CD4-positive, alpha-beta T cell (primary cell): ENCODE measurements at places on chromosomes 7 and 10. TPM values are rescaled to one million over a fixed set of nuclear protein-coding genes. Genes with fewer than 3 reads are reported as not detected.

DNA sequence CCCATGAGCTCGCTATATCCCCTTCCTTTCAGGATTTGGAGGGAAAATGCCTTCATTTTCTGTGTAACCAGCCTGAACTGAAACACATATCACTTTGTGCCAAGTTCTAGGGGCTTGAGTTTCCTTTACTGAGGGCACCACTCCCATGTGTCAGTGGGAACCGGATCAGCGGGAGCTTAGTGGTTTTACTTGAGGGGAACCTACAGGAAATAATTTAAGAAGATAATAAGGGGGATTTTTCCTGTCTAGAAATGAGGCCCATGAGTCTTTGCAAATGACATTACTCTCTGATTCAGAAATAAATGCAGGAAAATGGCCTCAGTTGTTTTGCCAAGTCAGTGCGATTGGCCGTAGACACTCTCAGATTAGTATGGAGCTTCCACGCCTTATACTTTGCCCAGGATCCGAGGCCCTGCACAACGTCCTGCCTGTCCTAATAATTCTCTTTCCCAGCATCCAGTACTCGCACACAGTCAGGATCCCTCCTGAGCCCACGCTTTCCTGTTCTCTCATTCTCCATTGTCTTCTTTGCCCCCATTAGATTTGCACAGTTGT lies 86.4 kb upstream of the LYZL1 start:
- no peak for DNase-seq

- DNase-seq, result no peak
Measured at GRCh38 chr7:24297362-24297761, 13.4 kb downstream of the NPY start.

DNA sequence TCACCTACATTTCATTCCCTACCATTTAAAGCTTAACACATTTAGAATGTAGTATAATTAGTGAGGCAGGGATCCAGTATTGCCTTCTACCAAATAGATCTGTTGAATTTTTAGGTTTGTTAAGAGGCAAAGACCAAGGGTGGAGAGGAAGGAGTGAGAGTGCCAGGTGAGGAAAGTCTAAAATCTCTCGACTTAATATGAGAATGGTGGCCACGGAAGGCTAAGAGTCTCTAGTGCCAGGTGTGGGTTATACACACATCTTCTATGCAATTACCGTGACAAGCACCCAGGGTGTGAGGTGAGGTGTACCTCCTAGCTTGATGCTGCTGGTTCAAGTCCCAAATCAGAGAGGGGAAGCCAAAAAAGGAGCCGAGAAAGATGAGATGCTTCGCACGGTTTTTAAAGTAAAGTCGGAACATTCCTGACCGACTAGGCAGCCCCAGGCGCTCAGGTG lies 439 bp downstream of the IQUB start:
- DNase-seq, result no peak

DNA sequence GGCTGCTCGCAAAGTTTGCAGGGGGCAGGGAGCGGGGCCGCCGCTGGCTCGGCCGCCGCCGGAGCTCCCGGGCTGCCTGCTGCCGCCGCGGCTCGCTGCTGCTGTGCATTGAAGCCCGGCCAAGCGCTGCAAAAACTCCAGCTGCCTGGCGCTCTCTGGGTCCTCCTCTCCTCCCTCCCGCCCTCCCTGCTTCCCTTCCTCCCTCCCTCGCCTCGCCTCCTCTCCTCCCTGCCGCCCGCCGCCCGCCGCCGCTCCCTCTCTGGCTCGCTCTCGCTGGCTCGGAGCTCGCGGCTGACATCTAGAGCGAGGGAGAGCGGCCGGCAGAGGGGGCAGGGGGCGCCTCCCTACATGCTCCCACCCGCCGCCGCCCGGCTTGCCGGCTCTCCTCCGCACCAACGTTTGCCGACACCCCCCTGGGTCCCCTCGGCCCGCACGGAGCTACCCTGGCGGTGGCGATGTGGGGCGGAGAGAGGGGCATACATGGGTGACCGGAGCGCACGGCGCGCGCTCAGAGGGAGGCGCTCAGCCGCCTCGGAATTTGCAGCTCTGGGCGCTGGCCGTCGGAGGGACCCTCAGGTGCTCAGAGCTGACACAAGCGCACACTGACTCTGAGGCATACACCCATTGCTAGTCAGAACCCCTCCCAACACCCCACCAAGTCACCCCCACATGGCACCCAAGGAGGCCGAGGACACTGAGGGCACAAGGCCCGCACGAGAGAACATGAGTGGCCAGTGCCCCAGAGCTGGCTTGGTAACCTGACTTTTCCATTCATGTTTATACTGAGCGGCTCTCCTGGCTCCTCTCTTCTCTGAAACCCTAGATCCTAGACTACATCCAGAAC lies 1.2 kb upstream of the PLXNA4 start:
- peak; percentile 16 for DNase-seq

The PAPOLB gene
- total RNA-seq, result not detected
